WTC11 (cell line): ENCODE measurements at places on chromosomes 1 and 21.

- peak; percentile 32 for DNase-seq
Measured at GRCh38 chr21:46459356-46460112, 843 bp downstream of the DIP2A start.

DNA sequence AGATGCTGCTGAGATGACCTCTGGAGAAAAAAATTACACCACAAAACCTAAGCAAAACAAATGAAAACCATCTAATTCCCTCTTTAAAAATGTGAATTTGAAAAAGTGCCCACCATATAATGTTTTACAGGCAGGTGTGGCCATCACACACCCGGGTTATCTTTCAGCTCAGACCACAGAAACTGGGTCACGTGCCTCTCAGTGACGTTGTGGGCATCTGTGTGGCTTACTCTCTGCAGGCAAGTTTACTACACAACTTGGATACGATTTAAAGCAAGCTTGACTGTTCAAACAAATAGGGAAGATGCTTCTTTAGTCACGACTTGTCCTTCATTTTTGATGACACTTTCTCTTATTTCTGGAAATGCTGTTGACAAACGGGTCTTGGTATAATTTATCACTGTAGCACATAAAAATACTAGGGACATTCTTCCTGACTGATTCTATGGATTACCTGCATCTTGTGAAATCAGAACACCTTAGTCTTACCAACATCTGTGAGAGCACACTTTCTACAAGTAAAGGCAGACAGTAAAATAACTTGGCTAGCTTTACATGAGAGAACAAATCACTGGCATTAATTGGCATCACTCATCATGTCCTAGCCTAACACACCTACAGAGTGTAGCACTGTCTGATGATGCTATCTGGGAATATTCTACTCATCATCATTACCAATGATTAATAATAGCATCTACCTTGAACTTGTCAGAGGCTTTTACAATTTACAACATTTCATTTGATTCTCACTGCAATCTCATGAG, 89.3 kb upstream of the EDEM3 start:
- no peak for DNase-seq

- no peak for DNase-seq
Measured at GRCh38 chr1:230632273-230632873, 9.9 kb upstream of the COG2 start.

DNA sequence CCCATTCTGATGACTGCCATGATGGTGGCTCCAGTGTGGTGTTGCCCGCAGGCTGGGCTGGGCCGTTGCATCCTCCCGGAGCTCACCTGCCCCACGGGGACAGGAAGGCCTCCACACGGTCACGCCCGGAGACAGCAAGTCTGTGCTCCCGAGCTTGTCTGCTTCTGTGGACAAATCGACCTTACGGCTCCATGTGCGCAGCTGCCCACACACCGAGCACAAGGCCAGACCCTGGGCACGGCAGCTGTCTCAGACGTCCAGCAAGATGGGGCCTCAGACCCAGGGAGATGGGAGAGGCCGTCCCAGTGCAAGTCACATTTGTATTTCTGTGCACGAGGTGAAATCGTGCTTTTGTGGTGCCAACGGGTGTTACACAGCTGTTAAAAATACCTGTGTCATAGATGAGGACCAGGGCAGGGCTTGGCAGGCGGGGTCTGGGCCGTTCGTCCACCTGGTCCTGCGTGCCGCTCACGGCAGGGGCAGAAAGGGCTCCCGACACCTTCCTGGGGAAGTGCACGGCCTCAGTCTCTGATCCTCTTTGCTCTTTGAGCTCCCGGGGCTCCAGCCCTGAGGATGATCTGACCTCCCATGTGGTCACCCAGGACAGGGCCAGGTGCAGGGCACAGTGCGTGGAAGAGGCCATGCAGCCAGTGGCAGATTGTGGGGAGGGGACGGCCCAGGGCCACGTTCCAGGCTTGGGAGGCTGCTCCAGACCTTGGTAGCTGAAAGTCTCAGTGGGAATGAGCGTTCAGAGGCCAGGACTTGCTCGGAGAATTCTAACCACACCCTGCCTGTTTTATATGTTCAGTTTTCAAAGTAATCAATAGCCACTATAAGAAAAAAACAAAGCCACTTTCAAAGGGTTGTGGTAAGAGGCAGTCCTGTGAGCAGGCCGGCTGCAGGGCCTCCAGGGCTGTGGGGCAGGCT, 13.5 kb downstream of the COL6A1 start:
- peak; percentile 10 for DNase-seq

DNA sequence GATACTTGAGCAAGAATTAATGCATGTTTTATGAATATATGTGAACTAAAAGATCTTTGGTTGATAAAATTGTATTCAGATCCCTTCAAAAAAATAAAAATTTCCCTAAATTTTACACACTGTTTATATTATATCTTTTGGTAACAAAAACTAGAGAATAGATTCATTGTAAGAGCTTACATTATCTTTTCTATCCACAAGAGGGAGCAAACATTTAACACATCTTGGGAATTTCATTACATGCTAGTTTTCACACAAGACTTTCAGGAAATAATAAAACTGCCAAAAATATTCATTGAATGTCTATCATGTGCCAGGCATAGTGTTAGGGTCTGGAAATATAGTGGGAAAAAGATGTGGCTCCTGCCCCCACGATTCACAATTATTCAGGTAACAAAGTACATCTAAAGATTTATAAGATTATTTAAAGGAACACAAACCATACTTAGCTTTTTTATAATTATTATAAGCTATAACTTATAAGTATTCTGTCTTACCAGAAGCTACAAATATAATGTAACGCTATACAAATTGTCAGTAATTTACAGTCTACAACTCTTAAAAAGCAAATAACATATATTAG, 30.6 kb downstream of the FAF1 start:
- no peak for DNase-seq

- no peak for DNase-seq
Measured at GRCh38 chr1:185439727-185440415, 122.8 kb upstream of the IVNS1ABP start.
